ENCODE measurements at places on chromosomes 2 and 18.

DNA sequence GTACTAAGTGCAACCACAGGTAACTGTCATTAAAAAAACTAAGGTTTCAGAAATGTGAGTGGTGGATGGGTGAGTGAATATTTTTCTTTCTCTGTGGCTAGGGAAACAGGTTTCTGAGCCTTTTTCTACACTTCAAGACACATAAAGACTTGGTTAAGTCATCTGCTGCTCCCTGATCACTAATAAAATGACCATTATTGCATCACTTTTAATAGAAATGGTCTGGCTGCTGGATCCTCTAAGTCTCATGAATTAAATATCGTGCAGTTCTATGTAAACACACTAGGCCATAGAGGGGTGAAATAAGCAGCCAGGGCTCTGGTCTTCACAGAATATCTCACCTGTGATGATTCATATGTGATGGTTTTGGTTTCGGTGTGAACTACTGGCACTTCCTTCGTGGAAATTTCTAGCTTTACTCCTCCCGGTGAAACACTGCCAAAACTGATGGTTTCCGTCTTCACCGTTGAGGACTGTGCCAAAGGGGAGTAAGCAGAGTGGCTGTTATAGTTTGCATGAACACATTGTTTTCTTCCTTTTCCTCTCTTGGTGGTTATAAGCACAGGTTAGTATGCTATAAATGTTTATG is 100.4 kb upstream of the ZBTB14 start:
- H3K36me3 ChIP-seq: no peaks in the 10 kb centered on the region
- H3K4me3 ChIP-seq: no peak overlapping the region
- no peak for DNase-seq
- peaks cover 21% of the 10 kb centered on the region for H3K27me3 ChIP-seq

GRCh38 chr2:195124391-195125079 is 532.5 kb upstream of the SLC39A10 start:
- H3K27me3 ChIP-seq: no peaks in the 10 kb centered on the region
- no peak overlapping the region for H3K27ac ChIP-seq
- no peak for DNase-seq
- H3K4me1 ChIP-seq: no peaks in the 10 kb centered on the region
- no peaks in the 10 kb centered on the region for H3K36me3 ChIP-seq

- peaks cover 51% of the 10 kb centered on the region for H3K36me3 ChIP-seq
- no peak overlapping the region for H3K27ac ChIP-seq
- no peak for DNase-seq
Observed at GRCh38 chr2:21001225-21001946, 42.5 kb downstream of the APOB start.

- H3K4me3 ChIP-seq: no peak overlapping the region
- peaks cover 26% of the 10 kb centered on the region for H3K27me3 ChIP-seq
- peaks cover 6% of the 10 kb centered on the region for H3K4me1 ChIP-seq
- DNase-seq: no peak
Observed at GRCh38 chr2:64932371-64933216, 56.6 kb upstream of the SLC1A4 start.

DNA sequence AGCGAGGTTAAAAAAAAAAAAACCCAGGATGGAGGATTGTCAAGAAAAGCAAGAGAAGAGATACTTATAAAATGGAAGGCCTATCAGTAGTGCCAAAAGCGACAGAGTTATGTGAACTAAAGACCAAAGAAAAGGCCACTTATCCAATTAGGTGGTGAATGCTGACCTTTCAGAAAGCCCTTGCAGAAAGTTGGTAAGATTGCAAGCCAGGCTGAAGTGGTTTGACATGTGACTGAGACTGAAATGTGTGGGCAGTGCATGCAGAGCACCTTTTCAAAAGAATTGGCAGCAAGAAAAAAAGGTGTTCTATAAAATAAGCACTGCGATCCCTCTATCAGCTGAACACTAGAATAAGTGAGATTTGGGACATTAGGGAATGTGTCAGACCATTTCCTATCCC is 379.4 kb upstream of the FAM98A start:
- no peak overlapping the region for H3K4me3 ChIP-seq
- H3K36me3 ChIP-seq: no peaks in the 10 kb centered on the region
- H3K27ac ChIP-seq: no peak overlapping the region
- no peaks in the 10 kb centered on the region for H3K27me3 ChIP-seq

- no peaks in the 10 kb centered on the region for H3K36me3 ChIP-seq
- H3K27me3 ChIP-seq: no peaks in the 10 kb centered on the region
- H3K27ac ChIP-seq: no peak within 1 kb of the TSS
- no peak within 1 kb of the TSS for H3K4me3 ChIP-seq
Observed at GRCh38 chr2:68365087-68365486, at the start of gene PLEK. Gene PLEK, plus strand, starts transcription at chr2:68365282. Its CDS starts 70 bp downstream, at chr2:68365352.

GRCh38 chr2:154623819-154624218 is 74.7 kb upstream of the KCNJ3 start:
- H3K4me3 ChIP-seq: no peak overlapping the region
- no peaks in the 10 kb centered on the region for H3K36me3 ChIP-seq
- no peaks in the 10 kb centered on the region for H3K27me3 ChIP-seq
- no peaks in the 10 kb centered on the region for H3K4me1 ChIP-seq
- DNase-seq: peak; percentile 42
